ENCODE measurements at places on chromosomes 6 and 20.

- no peak for DNase-seq
Observed at GRCh38 chr6:85372915-85373270, 77.0 kb upstream of the NT5E start.

- no peak for DNase-seq
Observed at GRCh38 chr20:5650280-5650691, 99.9 kb upstream of the SHLD1 start.

DNA sequence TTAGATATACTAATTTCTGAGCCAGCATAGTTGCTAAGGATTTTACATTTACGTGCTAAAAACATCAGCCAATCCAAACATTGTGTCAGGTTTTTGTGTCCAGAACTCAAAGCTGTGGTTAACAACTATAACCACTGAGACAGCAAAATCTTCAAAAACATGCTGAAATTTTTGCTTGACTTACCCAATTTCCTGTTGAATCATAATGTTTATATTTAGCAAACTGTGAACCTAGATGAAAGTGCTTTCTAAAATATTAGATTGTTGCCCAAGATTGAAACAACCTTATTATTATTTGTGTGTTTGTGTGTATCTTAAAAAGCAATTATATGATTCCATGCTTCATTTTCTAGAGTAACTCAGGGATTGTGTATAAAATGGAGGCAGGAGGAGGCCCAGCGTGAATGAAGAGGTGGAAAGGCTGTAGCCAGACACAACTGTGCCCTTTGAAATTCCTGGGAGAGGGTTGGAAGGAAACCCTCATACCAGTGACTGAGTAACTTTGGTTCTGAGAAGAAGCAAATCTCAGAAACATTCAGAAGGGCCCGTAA, 48.0 kb downstream of the ARMC2 start:
- DNase-seq = no peak

DNA sequence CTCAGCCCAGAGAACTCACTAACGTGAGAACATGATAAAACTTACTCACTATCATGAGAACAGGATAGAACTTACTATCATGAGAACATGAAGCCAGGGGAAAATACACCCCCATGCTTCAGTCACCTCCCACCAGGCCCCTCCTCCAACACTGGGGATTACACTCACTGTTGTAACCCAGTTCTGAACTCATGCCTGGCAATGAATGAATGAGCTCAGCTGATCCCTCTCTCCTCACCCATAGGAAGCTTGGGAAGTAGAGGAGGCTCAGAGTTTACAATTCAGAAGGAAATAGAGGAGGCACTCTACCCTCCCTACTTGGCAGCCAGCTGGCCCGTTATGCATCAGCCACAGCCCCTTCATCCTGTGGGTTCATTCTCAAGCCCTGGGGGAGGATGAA, 102.5 kb downstream of the EYA2 start:
- DNase-seq = no peak

DNA sequence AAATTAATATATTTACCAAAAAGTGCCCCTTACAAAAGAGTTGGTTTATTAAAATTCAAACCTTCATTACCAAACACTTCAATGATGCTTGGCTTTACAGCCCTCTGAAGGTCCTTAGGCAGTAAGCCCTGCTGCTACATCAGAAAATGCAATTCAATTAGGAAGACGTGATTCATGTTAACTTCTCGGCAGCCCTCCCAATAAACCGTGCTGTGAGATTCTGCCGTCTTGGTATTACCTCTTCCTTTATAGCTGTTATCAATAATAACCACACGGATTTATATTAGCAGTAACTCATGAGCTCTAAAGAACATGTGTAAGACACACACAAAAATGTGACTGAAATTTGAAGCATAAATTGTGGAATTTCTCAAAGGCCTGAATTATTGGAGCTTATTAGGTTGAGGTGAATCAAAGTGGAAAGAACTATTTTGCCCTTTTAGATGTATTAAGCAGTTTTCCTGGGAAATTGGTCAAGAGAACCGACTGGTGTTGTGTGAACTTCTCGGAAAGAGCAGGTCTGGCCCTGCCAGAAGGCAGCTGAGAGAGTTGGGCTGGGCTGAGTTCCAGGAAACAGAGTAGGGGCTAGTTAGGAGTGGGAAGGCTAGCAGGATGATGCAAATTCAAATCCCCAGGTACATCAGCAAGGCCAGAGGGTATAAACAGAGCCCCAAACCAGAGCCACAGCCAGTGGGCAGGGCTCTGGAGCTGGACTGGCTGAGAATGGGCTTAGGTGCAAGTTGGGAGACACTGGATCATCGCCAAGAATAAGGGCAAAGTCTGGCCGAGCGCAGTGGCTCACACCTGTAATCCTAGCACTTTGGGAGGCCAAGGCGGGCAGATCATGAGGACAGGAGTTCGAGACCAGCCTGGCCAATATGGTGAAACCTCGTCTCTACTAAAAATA, 33.1 kb downstream of the FGD2 start:
- no peak for DNase-seq

DNA sequence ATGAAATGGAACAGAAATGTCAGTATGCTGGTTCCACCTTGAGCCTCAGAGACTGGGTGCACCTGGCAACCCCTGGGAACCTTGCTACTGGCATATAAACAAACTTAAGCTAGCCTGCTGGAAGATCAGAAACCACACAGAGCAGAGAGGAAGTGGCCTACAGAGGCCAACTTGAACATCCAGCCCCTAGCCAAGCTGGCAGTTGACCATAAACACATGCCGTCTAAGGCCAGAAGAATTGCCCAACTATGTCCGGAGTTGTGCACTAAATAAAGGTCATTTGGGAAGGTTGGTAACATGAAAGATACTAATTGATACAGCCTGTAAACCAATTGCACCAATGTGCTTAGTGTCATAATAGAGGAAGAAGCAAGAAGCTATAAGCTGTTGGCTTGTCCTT, 266.6 kb upstream of the BTBD3 start:
- DNase-seq = no peak

DNA sequence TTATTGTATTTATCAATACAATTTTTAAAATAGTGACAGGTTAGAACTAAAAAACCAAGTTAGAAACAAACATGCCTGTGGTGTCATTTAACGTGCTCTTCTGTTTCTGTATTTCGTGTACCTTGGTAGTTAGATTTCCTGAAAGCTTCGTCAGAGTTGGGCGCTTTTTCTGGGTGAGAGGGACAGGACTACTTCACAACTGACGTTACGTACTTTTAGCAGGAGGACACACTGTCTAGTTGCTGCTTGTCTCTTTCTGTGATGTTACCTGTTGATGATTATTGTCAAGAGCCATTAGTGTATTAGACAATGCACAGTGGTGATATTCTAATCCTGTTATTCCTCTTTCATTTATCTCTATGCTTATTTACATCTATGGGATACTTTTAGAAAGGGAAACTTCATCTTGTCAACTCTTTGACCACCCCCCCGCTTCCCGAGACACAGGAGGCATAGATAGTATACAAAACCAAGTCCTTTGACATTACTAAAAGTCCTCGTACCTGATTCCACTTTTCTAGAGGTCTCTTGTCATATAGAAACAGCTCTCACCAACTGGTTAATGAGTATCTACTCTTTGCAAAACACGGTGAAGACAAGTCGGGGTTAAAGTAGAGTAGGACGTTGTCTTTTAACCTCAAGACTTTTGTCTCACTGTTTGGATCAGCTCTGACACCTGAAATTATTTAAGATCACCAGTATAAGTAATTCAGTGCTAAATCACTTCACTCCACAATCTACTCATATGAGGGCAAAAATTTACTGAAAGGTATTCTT, 96.3 kb downstream of the LYRM2 start:
- DNase-seq = no peak

DNA sequence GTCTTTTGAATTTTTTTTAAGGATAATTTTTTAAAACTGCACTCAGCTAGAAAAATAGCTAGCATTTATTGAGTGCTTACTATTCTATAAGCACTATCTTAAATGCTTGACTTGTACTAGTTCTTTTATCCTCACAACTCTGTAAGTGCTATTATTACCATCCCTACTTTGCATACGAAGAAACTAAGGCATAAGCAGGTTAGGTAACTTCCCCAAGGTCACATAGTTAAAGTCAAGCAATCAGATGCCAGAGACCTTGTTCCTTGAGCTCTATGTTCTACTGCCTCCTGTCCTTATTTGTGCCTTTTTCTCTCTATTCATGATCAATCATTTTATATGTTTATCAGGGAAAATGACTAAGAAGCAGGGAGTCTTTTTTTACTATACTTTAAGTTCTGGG, 65.0 kb downstream of the GCLC start:
- DNase-seq = no peak

- no peak for DNase-seq
Observed at GRCh38 chr6:8657522-8657921, 222.2 kb upstream of the SLC35B3 start.

DNA sequence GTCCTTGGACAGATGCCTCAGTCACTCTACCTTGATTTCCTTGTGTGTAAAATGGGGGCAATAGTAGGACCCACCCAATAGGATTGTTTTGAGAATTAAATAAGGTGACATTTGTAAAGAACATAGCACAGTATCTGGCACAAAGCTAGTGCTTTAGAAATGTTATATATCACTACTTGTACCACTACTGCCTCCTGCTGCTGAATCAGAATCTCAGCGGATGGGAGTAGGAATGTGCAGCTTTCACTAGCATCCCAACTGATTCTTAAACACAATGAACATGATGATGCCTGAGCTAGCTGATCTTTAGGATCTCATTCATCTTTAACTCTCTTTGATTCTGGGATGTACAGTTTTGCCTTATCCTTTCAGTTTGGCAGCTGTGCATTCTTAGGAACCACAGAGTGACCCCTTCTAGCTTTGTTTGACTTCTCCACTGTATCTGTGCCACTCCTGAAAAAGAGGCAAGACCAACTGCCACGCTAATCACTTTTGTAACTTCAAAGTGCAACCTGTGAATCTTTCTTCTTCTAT, 7.2 kb downstream of the PBOV1 start:
- DNase-seq = no peak

GRCh38 chr20:61912665-61913422, 152.8 kb downstream of the TAF4 start:
- DNase-seq = no peak

DNA sequence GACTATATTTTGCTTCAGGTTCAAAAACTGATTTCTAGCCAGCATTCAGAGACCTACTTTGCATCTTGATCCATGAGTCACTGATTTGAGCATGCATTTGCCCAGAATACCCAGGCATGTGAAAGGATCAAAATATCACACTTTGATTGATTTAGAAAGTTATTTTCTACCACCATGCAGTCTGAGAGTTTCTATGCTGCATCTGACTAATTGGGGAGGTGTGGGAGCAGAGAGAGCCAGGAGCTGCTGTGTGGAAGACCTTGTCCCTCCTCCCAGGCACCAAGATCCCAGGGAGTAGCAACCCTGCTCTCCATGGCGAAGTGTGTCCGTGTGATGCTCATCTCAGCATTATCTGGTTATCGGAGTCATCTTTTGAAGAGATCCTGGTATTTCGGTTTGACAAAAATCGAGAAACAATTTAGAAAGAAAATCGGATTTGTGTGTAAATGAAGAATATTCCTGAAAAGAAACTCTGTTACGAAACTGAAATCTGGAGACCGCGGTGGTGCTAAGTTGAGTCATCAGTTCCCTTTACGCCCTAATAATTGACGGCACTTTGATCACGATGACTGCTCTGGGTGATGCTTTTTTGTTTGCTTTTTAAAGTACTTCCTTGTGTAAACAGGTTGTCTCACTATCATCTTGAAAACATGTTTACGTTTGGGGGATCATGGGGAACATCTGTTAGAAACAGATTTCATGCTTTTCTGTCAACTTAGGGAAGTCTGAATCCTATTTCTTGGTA, 193.4 kb downstream of the BACH2 start:
- DNase-seq = peak; percentile 39

GRCh38 chr6:110233770-110234374, 53.6 kb downstream of the CDC40 start:
- no peak for DNase-seq

- no peak for DNase-seq
Observed at GRCh38 chr6:148957752-148958151, 210.9 kb downstream of the UST start.

DNA sequence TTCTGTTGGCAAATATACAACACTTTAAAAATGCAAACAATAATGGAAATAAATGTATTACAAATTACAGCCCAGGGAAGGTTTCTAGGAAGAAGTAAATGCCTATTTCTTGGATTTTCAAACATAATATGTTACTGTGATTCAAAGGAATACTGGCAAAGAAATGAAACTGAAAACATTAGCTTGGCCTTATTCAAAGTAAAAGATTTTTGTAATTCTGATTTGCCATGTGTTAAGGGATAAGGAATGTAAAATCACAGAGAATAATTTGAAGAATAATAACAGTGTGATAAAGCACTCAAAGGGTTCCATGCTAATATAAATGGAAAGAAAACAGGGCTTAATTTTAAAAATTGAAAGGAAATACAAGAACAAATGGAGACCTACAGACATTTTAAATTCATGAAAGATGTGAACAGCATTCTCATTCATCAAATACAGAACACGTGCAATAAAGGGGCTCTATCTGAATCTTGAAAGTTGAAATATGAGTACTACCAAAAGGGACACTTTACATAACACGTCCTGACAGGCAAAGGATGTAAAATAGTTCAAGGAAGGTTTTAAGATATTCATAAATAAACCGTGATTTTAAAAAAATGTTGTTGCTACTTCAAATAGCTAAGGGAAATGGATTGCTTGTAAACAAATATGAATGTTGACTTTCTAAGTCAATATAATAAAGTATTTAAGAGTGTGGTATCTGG, 138.1 kb downstream of the RFPL4B start:
- DNase-seq = no peak

DNA sequence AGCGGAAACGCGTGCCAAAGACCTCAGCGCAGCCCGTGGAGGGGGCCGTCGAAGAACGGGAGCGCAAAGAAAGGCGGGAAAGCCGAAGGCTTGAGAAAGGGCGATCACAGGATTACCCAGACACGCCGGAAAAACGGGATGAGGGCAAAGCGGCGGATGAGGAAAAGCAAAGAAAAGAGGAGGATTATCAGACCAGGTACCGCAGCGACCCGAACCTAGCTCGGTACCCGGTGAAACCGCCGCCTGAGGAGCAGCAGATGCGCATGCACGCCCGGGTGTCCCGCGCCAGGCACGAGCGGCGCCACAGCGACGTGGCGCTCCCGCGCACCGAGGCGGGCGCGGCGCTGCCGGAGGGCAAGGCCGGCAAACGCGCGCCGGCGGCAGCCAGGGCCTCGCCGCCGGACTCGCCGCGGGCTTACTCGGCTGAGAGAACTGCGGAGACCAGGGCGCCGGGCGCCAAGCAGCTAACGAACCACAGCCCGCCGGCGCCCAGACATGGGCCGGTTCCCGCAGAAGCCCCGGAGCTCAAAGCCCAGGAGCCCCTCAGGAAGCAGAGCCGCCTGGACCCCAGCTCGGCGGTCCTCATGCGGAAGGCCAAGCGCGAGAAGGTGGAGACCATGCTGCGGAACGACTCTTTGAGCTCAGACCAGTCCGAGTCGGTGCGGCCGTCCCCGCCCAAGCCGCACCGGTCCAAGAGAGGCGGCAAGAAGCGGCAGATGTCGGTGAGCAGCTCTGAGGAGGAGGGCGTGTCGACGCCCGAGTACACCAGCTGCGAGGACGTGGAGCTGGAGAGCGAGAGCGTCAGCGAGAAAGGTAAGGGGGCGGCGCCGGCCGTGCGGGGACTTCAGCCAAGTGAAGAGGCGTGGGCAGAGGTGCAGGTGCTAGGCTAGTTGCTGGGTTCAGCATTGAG, 296.2 kb downstream of the RIMS1 start:
- no peak for DNase-seq

- DNase-seq = no peak
Observed at GRCh38 chr6:114200891-114201290, 141.9 kb downstream of the HS3ST5 start.

GRCh38 chr6:14701946-14702345, 543.9 kb upstream of the JARID2 start:
- DNase-seq = no peak
